Endothelial cell of umbilical vein (primary cell): ENCODE measurements at places on chromosomes 11 and 22. TPM values are rescaled to one million over a fixed set of nuclear protein-coding genes. Genes with fewer than 3 reads are reported as not detected.
A peak's percentile ranks its signal among the peaks of the same experiment; 100 is the strongest.

- no peak for DNase-seq
These were observed 33.2 kb downstream of the C11orf96 start for GRCh38 chr11:43975629-43976028.

GRCh38 chr22:49140911-49141665 is 686.6 kb downstream of the BRD1 start:
- no peak for DNase-seq

- no peak for DNase-seq
These were observed 15.8 kb upstream of the OR51T1 start for GRCh38 chr11:4865855-4866254.

DNA sequence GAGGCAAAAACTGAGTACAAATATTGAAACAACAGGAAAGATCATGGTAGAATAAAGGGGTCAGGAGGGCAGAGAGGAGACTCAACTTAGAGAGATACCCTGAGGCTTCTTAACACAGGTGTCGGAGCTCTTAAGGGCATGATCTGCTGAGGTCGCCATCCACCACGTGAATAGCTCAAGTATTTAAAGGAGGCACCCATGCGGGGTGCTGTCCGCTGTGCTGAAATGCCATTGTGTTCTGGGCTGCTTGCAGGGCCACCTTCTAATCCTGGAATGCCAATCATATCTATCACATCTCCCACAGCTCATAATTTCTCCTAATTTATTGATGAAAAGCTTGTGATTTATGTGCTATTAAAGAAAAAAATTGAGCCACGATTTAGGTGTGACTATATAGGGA is 90.2 kb downstream of the SEZ6L start:
- peak; percentile 14 for DNase-seq

- DNase-seq: no peak
These were observed 6.1 kb upstream of the ALG8 start for GRCh38 chr11:78145511-78146025.

DNA sequence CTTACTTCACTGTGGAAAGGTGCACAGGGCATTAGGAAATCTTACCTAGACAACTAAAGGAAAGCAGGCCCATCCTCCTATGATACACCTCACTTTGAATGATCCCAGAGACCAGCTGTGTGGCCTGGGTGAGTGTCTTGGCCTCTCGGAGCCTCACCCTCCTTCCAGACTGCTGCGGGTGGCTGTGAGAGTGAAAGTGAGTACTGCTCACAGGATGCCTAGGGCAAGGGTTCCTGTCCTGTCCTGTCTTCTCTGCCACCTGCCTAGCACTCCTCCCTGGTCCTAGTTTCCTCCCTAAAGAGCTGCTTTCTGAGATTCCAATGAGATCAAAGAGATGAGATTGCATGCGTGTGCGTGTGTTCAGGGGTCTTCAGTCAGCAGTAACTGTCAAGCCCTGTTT is 19.5 kb upstream of the ADORA2A start:
- no peak for DNase-seq

GRCh38 chr11:70751142-70751734 is 352.9 kb downstream of the CTTN start:
- no peak for DNase-seq

DNA sequence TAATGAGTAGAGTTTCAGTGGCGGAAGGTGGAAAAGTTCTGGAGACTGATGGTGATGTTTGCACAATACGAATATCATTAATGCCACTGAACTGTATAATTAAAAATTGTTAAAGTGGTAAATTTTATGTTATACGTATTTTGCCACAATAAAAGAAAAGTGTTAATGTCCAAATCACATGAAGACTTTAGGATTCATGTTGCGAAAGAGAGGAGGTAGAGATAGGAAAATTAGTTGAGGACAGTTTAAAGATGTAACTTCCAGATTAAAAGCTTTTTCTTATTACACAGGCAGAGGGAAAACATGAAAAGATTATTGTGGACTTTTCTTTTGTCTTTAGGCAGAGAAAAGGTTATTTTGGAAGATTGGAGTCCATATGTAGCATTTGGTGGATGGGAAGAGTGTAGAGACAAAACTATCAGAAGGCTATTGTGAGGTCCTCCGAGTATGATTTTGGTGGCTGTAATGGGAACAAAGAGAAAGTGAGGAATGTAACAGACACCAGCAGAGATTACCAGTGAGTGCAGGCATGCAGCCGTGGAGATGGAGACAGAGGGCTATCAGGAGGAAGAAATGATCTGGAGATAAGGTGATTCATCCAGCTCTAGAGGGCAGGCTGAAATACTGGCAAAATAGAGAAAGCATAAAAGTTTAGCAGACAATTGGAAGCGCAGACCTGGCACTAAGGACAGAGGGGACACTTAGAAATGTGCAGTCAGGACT is 12.5 kb downstream of the VPS26B start:
- DNase-seq: no peak

DNA sequence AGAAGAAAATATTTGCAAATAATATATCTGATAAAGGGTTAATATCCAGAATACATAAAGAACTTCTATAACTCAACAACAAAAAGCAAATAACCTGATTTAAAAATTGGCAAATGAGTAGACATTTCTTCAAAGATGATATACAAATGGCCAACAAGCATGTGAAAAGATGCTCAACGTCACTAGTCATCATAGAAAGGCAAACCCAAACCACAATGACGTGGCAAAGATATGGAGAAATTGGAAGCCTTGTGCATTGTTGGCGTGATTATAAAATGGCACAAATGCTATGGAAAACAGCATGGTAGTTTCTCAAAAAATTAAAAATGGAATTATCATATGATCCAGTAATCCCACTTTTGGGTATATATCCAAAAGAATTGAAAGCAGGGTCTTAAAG is 466.3 kb downstream of the TBC1D22A start:
- DNase-seq: no peak

- peak; percentile 71 for DNase-seq
These were observed 12.7 kb downstream of the RPL3 start for GRCh38 chr22:39306456-39307361.

DNA sequence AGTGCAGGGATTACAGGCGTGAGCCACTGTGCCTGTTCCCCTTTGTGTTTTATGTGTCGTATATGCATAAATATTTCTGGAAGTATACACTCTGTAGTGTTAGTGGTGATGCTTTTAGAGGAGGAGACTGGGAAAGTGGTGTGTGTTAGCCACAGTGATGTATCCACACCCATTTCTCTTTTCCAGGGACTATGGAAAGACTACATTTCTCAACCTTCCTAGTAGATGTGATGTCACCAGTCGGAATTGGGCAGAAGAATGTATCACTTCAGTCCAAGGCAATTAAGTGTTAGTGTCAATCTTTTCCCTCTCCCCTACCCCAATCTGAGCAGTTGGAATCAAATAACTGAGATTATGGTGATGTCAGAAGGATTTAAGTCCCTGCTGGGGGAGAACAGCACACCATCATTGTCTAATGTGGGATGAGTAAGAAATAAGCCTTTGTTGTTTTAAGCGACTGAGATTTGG is 5.8 kb upstream of the ATG16L2 start:
- DNase-seq: no peak

TMEM191B gene
- total RNA-seq: 1.9 TPM in 1 of 2 replicates, not detected in the other

GRCh38 chr11:67521924-67522323 is 1.3 kb downstream of the CABP2 start:
- no peak for DNase-seq

C11orf42 gene
- not detected in 2 replicates for total RNA-seq

- peak; percentile 19 for DNase-seq
These were observed 1.4 kb upstream of the TNNI2 start for GRCh38 chr11:1837171-1838076.

GRCh38 chr11:14914536-14914935 is 22.5 kb upstream of the CYP2R1 start:
- DNase-seq: no peak

GRCh38 chr11:122742301-122743018 is 86.9 kb downstream of the UBASH3B start:
- no peak for DNase-seq

GRCh38 chr11:11346303-11346702 is 6.7 kb downstream of the CSNK2A3 start:
- no peak for DNase-seq

DNA sequence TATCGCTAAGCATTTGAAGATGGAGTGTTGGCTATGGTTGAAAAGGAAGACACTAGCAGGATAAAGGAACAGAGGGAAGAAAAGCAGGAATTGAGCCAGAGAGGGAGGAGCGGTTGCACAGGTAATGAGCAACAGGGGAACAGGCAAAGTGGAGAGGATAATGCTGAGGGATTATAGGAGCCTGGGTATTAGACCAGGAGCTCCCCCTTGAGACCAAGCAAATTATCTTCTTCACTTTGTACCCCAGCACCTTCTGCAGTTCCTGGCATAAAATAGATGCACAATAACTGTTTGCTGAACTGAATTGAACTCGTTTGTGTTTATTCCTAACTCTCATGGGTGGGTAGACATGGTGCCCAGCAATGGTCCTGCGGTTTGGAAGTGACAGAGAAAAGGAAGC is 54.6 kb upstream of the OR5P2 start:
- DNase-seq: no peak

DNA sequence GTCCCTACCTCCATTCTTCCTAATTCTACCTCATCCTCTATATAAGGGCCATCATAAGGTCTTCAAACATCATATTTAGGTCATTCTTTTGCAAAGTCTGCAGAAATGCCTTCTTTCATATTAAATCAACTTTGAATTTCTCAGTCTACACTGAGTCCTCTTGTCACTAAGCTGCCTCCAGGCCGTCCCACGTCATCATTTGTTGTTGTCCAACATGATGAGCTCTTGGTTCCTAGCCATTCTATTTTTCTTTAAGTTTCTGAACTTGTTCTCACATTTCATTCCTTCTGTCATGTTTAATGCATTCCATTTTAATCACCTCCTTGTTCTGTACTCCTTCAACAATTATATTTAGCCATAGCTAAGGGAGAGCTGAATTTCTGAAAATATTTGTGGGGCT is 59.2 kb upstream of the PGR start:
- no peak for DNase-seq

DNA sequence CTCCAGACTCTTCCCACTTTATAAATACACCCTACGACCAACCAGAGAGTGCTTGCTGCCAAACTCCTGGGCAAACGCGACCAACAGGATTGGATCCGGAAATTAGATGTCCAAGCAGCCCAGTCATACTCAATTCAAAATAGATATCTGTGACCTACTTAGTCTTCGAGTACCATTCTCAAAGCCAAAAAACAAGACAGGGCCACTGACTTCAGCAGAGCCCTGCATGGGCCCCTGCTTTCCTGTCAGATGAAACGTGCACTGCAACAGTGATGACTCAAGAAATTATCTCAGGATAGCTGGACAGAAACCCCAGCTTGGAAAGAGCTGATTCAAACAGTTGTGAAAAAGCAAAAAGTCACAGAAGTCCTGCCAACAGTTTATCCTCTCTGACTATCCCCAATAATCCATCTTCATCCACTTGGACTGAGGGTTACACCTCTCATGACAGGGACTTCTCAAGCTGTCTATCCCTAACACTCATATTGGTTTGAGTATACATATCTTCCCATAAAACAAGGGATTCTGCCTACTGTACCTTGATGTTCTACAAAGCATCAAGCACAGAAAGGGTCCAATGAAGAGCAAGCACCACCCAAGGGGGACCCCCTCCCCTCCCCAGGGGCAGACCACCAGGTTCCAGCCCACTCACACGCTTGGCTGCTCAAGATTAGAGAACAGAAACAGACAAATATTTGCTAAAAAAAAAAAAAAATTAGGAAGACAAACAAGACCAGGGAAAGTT is 17.4 kb downstream of the SMCO4 start:
- no peak for DNase-seq

GLYATL2 gene
- total RNA-seq: not detected in 2 replicates

GRCh38 chr11:45930951-45931570 is 8.6 kb downstream of the LARGE2 start:
- no peak for DNase-seq

DNA sequence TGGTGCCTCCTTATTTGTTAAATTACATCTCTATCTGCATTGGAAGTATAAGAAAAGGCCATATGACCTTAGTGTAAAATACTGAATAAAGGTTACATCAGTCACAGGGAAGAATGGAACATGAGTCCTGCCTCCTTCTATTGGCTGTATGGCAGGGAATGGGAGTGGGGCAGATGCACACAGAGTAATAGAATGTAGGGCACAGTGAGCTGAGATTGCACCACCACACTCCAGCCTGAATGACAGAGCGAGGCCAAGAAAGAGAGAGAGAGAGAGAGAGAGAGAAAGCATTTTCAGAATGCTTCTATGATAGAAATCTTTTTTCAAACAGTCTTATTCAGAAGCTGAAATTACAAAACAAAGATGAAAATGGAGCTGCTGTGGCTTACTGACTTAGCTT is 58.8 kb downstream of the SLN start:
- no peak for DNase-seq

GRCh38 chr22:41883400-41883799 is 31.5 kb downstream of the SHISA8 start:
- no peak for DNase-seq

DNA sequence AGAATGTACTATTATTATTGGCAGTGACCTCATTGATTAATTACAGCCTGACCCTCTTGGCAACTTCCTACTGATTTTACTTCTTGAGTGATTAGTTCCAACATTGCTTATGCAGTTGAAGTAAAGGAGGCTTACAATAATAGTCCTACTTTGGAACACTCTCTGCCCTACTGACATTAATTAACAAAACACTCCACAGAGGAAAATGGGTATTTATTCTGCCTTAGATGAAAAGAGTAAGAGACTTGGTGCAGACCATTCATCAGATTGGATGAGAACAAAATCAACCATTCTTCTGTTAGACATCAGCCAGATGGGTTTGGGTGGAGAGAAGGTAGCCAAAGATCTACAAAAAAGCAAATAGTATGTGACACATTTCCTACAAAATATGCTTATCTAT is 363.8 kb downstream of the FAT3 start:
- DNase-seq: no peak

SLC29A2 gene
- total RNA-seq: 4.8 and 5.2 TPM in 2 replicates

DNA sequence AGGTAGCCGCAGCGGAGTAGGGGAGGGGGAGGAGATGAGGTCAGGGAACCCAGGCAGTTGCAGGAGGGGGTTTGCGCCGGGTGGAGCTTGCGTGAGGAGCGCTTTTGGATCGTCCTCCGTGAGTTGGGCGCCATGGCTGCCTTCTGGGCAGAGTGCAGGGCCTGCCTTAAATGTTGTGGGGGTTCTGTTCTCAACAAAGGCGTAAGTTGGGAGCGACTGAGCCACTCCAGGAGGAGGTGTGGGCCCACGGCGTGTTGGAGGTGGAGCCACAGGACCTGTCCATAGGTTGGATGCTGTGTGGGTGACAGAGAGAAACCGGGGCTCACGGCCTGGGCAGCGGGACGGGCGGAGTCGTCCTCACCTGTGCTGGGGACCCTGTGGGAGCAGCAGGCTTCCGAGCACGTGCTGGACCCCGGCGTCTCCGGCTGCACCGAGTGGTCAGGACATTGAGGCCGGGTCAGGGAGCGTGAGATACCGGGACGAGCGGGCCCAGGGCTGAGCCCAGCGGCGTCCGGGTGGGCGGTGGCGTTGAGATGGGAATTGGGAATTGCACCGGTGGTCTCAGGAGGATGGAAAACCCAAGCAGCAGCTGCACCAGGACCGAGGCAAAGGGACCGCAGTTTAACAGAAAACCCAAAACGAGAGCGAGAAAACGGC is 977 bp upstream of the PGGHG start:
- no peak for DNase-seq

MMP13 gene
- total RNA-seq: not detected in 2 replicates

SNX15 gene
- total RNA-seq: 21.0 and 21.8 TPM in 2 replicates
